ENCODE measurements at places on chromosomes 3 and 15. TPM values are rescaled to one million over a fixed set of nuclear protein-coding genes. Genes with fewer than 3 reads are reported as not detected.

Gene CHL1
- total RNA-seq: 19.0 TPM

Gene GOLGA6A
- not detected for total RNA-seq

- no peak for DNase-seq
These were observed 9.8 kb upstream of the OR5K4 start for GRCh38 chr3:98343647-98344507.

- no peak for DNase-seq
These were observed 56.2 kb downstream of the AAGAB start for GRCh38 chr15:67198157-67198754.

Gene ATP13A5
- total RNA-seq: not detected

DNA sequence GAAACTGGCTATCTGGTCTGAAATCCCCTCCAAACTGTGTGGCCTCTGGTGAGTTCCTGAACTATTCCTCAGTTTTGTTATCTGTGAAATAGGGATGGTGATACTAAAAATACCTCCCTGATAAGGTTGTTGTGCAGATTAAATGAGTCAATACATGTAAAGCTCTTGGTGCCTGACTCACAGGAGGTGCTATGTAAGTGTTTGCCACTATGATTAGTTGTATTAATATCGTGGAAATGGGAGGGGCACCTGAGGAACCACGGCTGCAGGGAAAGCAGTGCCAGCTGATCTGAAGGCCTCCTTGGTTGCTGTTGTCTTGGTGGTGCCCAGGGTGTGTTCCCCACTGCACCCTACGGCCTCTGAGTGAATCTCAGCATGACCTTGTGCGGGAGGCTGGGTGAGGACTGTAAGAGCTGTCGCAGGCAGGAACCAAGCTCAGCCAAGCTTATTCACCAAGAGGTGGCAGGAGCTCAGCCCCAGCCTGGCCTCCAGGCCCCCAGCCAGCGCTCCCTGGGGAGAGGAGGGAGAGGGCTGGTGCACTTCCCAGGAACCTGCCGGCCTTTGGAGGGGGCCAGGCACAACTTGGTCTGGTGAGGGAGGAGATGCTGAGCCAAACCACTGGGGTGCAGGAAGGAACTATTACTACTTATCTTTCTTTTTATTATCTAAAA is 44.8 kb upstream of the CCDC174 start:
- peak; percentile 47 for DNase-seq

Gene DGKG
- 18.2 TPM for total RNA-seq

GRCh38 chr3:143100451-143100850 is 19.1 kb upstream of the CHST2 start:
- DNase-seq: no peak

Gene ALS2CL
- 33.1 TPM for total RNA-seq

Gene BUB1B
- 1.7 TPM for total RNA-seq

GRCh38 chr15:88918738-88919137 is 5.6 kb upstream of the MFGE8 start:
- DNase-seq: peak; percentile 65

Gene NCKIPSD
- total RNA-seq: 13.6 TPM

- no peak for DNase-seq
These were observed 336.4 kb upstream of the CTNNB1 start for GRCh38 chr3:40862946-40863345.

Gene GOLGA6L4
- total RNA-seq: 0.50 TPM

Gene LRRC31
- total RNA-seq: not detected

- DNase-seq: no peak
These were observed 1295.9 kb downstream of the ZPLD1 start for GRCh38 chr3:103730744-103731143.

Gene COLQ
- total RNA-seq: 0.99 TPM

DNA sequence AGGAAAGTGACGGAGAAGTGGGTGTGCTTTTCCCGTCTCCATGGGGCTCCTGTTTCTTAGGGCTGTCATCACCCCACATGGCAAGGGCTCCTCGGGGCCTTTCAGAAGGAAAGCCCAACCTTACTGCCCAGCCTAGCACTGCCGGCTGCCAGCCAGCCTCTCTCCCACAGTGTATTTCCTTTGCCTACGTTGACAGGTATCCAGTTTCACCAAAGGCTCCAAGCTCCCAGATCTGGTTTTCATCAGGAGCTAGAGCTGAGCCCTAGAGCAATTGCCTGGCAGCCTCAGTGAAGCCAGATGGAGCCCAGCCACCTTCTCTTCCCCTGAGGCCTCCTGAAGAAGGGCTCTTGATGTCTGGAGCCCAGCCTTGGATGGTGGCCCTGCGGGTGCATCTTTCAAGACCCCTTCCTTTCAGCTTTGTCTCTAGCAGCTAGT is 20.2 kb downstream of the CRABP1 start:
- DNase-seq: peak; percentile 74

Gene C3orf80
- total RNA-seq: 0.15 TPM

Gene TM6SF1
- 6.5 TPM for total RNA-seq

DNA sequence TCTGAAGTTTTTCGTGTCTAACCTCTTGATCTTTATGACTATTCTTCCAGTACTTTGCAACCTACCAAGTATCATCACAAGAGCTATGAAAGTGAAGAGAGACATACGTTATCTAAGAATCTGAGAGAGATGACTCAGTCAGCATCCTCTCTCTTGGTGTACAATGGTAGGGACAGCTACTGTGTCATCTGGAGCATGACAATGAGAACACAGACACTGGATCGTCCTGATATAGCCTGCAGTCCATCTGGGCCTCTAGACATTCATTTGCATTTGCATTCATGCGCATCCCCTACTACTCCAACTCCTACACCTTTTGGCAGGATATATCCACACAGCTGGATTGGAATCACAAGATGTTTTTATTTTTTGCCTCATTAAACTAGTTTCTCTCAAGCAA is 115.2 kb downstream of the PEX5L start:
- DNase-seq: no peak

- no peak for DNase-seq
These were observed 111.2 kb downstream of the IL12A start for GRCh38 chr3:160099834-160100233.

DNA sequence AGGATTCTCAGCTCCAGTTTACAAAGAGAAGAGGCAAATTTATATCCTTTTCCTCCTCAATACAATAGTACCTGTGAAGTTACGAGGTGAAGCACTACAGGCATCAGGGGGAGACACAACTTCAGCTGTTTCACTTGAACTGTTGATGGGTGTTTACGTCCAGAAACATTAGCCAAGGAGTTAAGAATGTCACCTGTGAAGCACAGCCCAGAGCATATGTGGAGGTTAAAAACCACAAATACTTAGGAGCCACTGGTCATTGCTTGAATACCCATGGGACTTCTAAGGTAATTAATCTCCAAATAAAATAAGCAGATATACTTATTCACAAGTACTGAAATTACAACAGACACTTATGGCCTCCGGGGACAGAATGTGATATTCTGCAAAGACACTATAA is 246.5 kb downstream of the ULK4 start:
- no peak for DNase-seq

Gene NANOGP8
- not detected for total RNA-seq

DNA sequence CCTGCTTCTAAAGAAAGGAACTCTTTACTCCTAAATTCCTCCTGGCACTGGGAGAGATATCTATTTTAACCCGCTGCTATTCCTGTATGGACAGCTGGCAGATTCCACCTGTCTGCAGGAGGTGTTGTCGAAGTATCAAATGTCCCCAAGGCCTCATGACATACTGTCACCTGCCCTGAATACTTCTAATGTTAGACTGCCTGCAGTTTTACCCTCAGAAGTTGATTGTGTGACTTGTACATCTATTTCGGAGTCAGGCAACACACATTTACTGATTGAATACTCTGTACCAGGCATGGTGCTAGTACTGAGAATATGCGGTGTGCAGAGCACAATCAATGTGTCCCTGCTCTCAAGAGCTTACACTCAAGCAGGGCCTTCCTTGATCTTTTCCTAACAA is 38.6 kb downstream of the PDZRN3 start:
- DNase-seq: no peak

Gene PIF1
- 0.42 TPM for total RNA-seq

GRCh38 chr3:109643590-109643989 is 306.2 kb upstream of the DPPA4 start:
- DNase-seq: no peak

Gene TP63
- 0.20 TPM for total RNA-seq

Gene ATP10A
- 1.2 TPM for total RNA-seq

DNA sequence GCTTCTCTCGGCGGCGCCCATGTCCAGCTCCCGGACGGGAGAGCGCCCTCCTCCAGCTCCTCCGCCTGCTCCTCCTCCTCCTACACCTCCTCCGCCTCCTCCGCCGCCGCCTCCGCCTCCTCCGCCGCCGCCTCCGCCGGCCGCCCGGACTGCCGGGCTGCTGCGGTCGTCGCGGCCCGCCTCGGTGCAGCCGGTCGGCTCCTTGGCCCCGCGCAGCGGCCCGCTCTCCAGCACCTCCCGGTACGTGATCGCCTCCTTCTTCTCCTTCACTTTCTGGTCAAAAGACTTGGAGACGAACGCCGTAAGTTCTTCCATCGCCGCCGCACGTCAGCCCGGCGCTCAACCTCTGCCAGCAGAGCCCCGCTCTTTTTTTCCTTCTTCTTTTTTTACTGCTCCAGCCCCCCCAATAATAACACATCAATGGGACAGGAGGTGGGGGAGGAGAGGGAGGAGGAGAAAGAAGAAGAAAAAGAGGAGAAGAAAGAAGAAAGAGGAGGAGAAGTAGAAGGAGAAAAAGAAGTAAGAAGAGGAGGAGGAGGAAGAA is 438 bp downstream of the SHOX2 start:
- DNase-seq: peak; percentile 59

Gene PRR20G
- total RNA-seq: not detected

GRCh38 chr15:79090487-79091203 is at the start of gene RASGRF1:
Gene RASGRF1 (minus strand): TSS chr15:79090780. CDS start chr15:79090498, 282 bp downstream.
- no peak for DNase-seq

GRCh38 chr3:55090291-55090690 is 162.4 kb upstream of the LRTM1 start:
- DNase-seq: no peak

DNA sequence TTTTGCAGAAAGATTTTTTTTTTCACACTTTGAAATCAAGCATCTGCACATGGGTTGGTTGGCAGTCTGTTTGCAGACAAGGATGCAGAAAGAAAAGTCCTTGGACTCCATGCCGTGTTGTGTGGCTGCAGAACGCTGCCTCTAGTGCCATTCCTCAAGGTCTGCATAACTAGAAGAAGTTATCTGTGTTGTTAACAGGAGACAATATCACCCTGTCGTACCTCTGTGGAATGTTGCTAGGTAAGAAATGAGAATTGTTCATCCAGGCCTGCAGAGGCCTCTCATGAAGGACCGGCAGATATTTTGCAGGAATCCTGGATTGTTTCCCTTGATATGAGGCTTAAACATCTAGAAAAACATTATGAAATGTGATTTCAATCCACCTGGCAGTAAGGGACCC is 58.5 kb upstream of the PPARG start:
- no peak for DNase-seq

DNA sequence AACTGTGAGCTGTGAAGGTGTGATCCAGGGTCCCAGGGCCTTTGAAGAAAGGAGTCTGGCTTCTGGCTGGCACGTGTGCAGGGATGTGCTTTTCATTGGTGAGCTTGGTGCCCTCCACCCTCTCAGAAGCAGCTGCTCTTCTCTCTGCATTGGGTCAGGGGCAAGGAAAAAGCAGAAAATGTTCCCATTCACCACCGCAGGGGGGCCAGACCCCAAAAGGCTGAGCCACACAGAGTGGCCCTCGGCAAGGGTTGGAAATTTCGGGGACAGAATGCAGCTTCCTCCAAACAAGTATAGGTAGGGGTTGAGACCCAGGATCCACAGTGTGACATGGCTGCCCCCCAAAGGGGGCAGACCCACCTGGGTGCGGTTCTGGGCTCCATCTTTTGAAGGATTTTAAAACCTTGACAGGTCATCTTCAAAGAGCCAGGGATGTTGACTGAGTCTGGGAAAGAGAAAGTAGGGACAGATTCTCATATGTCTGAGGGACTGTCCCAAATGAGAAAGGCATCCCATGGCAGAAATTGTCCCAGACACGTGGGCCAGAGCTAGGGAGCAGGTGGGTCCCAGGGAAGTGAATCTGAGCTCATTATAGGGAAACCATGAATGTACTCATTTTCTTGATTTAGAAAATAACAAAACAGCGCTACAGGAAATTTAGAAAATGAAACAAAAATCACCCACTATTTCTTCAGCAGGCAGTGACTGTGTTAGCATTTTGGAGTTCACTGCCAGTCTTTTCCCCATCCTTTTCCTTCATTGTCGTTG is 2.7 kb downstream of the CSK start:
- DNase-seq: no peak

GRCh38 chr15:29891096-29891457 is 68.8 kb upstream of the TJP1 start:
- DNase-seq: no peak

DNA sequence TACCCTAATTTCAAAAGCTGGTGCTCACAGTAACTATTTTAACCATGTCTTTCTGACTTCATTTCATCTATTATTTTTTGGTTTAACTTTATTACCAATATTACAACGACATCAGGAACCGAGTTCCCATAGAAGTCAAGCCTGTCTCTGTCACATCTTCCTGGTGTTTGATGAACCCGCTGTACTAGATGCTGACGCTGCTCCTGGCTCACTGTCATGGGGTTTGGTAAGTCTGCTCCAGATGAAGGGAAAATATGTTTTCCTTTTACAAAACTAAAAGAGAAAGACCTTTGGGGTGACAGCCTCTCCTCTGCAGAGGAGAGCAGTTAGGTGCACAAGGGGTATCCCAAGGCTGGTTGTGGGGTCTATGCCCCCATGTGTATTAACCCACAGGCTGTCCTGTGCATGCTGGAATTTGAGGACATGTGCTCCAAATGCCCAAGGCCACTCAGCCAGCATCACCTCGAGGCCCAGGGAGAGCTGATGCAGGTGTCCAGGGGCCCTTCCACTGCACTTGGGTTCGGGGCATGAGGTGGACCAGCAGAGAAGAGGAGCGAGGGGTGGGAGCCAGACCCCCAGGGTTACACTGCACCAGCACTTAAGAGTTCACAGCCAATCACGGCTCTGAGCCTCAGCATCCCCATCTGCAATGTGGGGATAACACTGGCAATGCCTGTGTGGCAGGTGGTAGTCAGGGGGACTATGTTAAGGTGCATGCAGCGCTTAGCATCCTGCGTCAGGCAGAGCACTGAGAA is 62.2 kb downstream of the ATP10A start:
- DNase-seq: no peak

GRCh38 chr3:11774296-11774877 is 72.3 kb downstream of the TAMM41 start:
- DNase-seq: no peak

Gene CYP8B1
- not detected for total RNA-seq

- no peak for DNase-seq
These were observed 826.8 kb upstream of the NR2F2 start for GRCh38 chr15:95503640-95504225.

Gene SLC9C1
- 2.3 TPM for total RNA-seq

Gene CNOT10
- total RNA-seq: 15.5 TPM

GRCh38 chr15:74158855-74159650 is 14.5 kb upstream of the ISLR start:
- DNase-seq: no peak

GRCh38 chr15:40918146-40918798 is 10.9 kb upstream of the DLL4 start:
- DNase-seq: no peak

Gene CAMKV
- not detected for total RNA-seq

GRCh38 chr3:119468041-119468440 is 722 bp upstream of the POGLUT1 start:
- DNase-seq: no peak
